Substantia nigra (tissue), 51 donors: ENCODE measurements at places on chromosomes 16 and 17.

GRCh38 chr17:80453126-80453997 lies 23.0 kb downstream of the NPTX1 start:
- DNase-seq: no peak

DNA sequence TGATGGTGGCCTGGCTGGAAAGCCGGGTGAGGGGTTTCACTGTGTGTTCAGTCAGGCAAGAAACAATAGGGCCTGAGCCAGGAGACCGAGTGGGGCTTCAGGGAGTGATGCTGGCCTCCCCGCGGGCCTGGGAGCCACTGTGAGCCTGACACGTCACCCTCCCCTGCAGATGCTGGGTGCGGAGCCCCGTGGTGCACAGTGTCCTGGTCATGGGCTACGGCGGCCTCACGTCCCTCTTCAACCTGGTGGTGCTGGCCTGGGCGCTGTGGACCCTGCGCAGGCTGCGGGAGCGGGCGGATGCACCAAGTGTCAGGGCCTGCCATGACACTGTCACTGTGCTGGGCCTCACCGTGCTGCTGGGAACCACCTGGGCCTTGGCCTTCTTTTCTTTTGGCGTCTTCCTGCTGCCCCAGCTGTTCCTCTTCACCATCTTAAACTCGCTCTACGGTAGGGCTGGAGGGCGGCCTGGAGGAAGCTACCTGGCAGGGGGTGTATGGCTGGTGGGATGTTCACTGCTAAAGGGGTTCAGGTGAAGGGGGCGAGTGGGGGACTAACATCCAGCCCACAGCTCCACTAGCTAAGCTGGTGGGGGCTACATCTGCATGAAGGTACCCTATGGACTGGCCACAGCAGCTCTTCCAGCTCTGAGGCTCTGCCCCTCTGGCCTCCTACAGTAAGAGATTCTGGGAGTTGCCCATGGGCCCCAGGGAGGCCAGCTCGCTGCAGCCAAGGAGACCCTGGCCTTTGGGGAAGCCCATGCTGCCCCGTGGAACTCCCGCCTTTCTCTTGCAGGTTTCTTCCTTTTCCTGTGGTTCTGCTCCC lies 32.4 kb downstream of the ADGRG5 start:
- DNase-seq: no peak

DNA sequence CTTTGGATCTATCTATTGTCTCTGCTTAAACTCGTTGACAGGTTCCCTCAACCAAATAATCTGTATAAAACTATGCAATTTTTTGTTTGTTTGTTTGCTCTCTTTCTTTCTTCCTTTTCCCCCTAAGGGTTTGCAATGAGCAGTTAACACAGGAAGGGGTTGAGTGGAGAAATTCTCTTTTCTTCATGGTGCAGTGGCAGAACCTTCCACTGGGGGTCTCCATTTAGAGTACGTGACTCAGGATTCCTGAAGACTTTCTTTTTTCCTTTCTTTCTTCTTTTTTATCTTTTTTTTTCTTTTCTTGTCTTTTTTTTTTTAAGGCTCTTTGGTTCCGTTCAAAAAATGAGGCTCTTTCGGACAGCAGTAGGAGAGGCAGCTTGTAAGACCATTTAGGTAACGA lies 19.5 kb upstream of the RBFOX1 start:
- no peak for DNase-seq

- DNase-seq: no peak
Observed at GRCh38 chr16:2967721-2968161, 1.4 kb upstream of the PAQR4 start.

DNA sequence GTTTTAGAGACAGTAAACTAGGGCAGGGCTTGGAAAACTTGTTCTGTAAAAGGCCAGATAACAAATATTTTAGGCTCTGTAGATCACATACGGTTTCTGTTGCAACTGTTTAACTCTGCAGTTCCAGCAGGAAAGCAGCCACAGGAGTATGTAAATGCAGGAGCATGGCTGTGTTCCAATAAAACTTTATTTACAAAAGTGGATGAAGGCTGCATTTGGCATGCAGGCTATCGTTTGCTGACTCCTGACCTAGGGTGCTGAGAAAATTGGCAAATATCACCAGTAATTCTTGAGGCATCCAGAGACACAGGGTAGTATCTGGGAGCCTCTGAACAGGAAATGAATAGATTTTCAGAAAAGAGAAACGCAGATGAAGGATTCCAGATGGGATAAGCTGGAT lies 274.0 kb downstream of the MAF start:
- DNase-seq: no peak

GRCh38 chr16:67260426-67261063 lies 11.8 kb downstream of the SLC9A5 start:
- DNase-seq: no peak

DNA sequence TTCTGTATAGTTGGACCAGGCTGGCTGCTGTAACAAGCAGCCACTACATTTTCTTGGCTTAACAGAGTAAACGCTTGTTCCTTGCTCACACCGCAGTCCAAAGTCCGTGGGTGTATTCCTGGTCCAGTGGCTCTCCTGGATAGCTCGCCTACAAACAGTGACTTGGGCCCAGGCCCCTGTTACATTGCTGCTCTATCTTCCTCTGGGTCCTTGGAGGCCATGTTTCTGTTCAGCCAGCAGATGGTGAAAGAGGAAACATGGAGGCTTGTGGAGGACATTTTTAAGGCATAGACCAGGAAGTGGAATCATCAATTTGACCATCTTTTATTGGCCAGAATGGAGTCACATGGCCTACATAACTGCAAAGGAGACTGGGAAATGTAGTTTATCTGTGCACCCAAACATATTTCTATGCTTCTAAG lies 55.1 kb downstream of the ATP2C2 start:
- peak; percentile 33 for DNase-seq

GRCh38 chr16:89723279-89724250 lies 2.2 kb downstream of the ZNF276 start:
- peak; percentile 78 for DNase-seq
